Cerebellar cortex (tissue), 1 donor: ENCODE measurements at places on chromosomes 6 and 20.

GRCh38 chr6:40074306-40075055, 140.2 kb upstream of the MOCS1 start:
- DNase-seq = no peak

DNA sequence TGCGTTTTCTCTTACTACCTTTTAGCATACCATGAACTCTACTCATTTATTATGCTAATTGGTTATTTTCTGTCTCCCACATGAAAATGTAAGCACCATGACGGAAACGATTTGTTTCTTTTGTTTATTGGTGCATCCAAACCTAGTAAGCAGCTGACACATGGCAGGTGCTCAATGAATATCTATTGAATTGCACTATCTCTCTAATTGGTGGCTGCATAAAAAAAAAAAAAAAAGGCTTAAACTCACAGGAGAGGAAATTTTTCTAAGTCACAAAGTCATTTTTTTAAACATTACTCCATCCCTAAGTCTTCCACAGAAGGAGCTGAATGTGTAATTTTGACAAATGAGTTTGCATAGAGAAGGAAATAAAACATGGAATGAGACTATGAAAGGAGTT, 608.4 kb downstream of the PTPRT start:
- DNase-seq = no peak

GRCh38 chr6:127518191-127518709, 885 bp downstream of the MTCL3 start:
- DNase-seq = peak; percentile 63

GRCh38 chr20:3802524-3803239, 6.6 kb downstream of the CDC25B start:
- DNase-seq = no peak

- no peak for DNase-seq
These were observed 11.2 kb upstream of the CDK19 start for GRCh38 chr6:110826236-110827129.

- no peak for DNase-seq
These were observed 47.7 kb downstream of the MMUT start for GRCh38 chr6:49415358-49415757.

GRCh38 chr6:115958958-115959357, 101.7 kb downstream of the FRK start:
- DNase-seq = no peak

DNA sequence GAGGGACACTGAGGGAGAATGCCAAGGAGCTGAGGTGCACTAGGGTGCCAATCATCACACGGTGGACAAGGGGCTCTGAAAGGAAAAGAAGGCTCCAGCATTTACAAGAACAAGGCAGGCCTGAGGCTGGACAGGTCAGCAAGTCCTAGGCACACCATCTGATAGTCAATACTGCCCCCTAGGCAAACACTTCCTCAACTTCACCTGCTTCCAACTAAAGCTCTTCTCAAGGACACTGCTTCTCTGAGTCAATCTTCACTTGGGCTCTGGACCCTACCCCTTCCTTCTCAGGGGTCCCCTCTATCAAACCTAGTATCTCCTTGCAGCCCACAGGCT, 37.7 kb upstream of the SLC4A11 start:
- DNase-seq = peak; percentile 70

DNA sequence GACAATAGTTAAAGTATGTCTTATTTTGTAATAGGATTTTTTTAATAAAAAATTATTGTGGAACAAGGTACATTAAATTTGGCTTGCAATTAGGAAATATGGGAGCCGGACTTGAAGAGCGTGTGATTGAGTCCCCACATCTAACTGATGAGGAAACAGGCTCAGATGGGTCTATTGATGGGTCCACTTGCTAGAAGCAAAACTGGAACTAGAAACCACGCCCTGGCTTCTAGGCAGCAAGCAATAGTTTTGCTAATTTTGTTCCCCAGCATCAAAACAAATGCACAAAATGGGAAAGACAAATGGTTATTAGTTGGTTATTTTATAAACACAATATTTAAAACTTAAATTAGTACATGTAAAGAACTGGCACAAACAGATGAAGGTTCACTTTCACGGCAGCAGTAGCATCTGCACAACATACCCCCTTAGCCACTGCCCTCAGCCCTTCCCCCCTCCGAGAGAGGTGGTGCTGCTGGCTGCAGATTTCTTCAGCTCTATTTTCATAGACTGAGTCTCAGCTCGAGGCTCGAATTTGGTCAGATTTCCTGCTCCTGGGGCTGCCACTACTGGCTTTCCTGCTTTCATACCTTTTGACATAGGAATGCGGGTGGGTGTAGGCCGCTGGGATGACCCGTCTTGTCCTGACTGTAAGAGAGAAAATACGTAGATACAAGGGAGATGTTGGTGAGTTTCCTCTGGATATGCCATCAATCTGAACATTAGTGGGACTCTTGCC, 23.8 kb upstream of the TMEM30A start:
- no peak for DNase-seq

GRCh38 chr6:26554447-26554696, 16.2 kb downstream of the HMGN4 start:
- DNase-seq = no peak
